Endothelial cell (in vitro differentiated cells): ENCODE measurements at places on chromosomes 6 and 20. TPM values are rescaled to one million over a fixed set of nuclear protein-coding genes. Genes with fewer than 3 reads are reported as not detected.

The SH3BGRL2 gene
- total RNA-seq, result 7.0 TPM

DNA sequence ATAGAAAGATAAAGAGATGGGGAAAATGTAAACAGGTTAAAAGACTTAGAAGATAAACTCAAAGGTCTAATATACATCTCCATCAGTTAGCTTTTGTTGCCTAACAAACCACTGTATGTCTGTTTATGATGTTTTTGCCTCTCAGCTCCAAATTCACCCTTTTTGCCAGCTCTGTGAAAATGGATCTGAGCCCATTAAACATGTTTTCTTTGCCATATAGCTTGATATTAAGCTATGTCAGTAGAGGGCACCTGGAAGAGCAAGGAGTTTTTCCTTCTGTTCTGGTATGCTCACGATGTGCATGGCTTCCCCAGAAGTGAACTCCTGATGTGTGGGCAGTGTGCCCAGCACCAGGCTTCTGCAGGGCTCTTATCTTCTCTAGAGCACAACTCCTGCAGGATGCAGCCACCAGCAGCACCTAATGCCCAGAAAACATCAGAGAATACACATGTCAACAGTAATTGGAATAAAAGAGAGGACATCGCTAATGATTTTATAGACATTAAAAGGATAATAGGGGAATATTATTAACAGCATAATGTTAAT lies 14.6 kb upstream of the SNX9 start:
- H3K36me3 ChIP-seq, result peaks cover 4% of the 10 kb centered on the region
- no peak overlapping the region for H3K4me3 ChIP-seq
- peaks cover 14% of the 10 kb centered on the region for H3K4me1 ChIP-seq
- no peaks in the 10 kb centered on the region for H3K27me3 ChIP-seq
- H3K27ac ChIP-seq, result no peak overlapping the region

GRCh38 chr6:5684320-5685053 lies 322.2 kb downstream of the NRN1 start:
- no peak for DNase-seq
- peaks cover 12% of the 10 kb centered on the region for H3K4me1 ChIP-seq
- no peak overlapping the region for H3K4me3 ChIP-seq
- no peaks in the 10 kb centered on the region for H3K36me3 ChIP-seq
- no peak overlapping the region for H3K27ac ChIP-seq

DNA sequence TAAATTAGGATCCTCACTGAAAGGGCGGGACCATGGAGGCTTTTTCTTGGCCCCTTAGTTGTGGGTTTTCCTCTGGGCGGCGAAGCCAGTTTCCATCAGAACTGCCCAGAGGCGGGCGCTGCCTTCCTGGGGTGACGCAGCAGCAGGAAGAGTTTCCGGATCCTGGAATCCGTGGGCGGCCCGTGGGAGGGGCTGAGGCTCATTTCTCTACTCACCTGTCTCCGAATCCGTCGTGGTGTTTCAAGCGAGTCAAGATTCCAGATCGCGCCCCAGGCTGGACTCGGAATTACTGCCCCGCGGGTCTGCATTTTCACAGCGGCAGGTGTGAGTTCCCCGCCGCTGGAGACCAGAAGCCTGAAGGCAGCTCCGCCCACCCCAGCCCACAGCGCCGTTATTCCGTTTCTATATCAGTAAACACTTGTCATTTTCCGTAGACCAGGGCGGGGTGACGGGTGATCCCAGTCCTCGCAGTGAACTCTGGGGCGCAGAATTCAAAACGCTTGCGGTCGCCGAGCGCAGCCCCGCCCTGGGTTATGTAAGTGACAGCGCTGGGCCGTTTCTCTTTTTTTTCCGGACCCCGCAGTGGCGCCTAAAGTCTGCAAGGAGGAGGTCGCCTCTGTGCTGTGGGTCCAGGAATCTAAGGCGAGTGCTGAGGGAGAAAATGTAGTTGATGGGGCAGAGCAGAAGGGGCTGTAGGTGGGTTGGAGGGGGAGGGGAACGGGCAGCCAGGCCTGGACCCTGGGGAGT lies 27.2 kb upstream of the POU5F1 start:
- DNase-seq, result peak; percentile 65
- peaks cover 2% of the 10 kb centered on the region for H3K4me1 ChIP-seq
- peaks cover 4% of the 10 kb centered on the region for H3K27me3 ChIP-seq
